Left renal pelvis (tissue), 4 donors: ENCODE measurements at places on chromosomes 3 and 15. TPM values are rescaled to one million over a fixed set of nuclear protein-coding genes. Genes with fewer than 3 reads are reported as not detected.

GRCh38 chr3:107235193-107235927, 141.9 kb upstream of the CCDC54 start:
- DNase-seq: no peak

The C3orf22 gene
- polyA plus RNA-seq: not detected

DNA sequence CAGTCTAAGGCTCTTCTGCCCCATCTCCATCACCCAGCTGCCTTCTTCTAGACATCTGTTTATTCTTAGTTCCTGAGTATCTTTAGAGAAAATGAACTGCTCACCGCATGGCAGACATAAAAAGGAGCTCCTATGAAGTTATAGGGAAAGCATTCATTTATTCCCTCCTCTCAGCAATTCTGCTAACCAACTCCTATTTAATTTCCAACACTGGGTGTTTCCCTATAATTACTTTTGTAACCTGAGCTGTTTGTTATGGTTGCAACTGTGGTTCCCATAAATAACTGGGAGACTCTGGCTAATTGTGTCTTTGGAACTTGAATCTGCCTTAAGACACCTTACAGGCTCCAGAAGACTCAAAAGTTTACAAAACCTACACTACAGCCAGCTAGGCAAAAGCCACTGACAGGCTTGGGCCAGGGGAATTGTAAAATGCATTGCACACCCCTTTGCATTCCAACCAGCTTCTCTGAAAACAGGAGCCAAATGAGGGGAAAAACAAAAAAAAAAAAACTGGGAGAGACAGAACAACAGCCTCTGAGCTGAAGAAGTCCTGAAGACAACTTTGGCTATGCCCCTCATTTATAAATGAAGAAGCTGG, 231.5 kb upstream of the FEZF2 start:
- no peak for DNase-seq

- no peak for DNase-seq
Observed at GRCh38 chr15:78075490-78076230, 1.9 kb downstream of the TBC1D2B start.

DNA sequence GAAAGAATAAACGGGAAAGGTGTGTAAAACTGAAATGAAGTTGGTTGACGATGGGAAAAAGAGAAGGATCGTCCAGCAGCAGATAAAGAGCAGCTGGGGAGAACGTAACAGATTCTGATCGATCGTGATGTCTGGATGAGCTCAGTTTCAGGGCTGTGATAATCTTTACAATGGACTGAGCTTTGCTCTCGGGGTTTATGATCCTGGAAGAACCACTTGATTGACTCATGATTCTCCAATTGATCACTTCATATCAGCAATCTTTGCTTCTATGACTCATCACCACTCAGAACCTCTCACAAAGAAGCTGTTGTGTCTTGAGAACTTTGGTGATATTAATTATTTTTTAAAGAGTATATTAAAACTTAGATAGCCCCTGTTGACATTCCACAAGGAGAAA, 690.7 kb downstream of the TUSC7 start:
- DNase-seq: no peak

The TERC gene
- polyA plus RNA-seq: 0.59 TPM

DNA sequence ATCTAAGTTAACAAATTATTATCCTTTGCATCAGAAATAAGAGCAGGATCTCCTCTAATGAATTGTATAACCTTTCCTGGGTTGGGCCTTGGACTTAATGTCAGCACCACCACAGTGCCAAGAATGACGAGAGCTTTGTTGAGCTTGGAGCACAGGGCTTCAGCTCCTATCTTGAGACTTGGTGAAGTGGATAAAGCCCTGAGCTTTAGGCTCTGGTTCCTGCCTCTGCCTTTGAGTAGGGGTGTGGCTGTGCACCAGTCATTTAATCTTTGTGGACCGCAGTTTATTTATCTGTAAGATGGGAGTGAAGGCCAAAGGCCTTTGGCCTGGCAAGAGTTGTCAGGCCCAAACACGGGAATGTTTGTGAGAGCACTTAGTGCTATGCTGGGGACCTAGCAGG, 162.2 kb downstream of the VGLL4 start:
- DNase-seq: no peak

DNA sequence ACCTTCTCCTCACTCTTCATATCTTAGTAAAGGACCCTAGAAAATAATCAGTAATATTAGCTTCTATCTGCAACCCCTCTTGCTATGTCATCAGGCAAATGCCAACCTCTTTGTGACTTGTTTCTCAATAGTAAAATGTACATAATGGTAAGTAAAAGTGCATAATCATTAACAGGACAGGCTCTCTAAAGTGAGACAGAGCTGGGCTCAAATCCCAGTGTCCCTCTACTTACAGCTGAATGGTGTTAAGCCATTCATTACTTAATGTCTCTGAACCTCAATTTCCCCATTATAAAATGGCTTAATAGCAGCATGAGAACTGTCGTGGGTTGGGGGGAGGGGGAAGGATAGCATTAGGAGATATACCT, 62.6 kb upstream of the ATP11B start:
- DNase-seq: no peak

DNA sequence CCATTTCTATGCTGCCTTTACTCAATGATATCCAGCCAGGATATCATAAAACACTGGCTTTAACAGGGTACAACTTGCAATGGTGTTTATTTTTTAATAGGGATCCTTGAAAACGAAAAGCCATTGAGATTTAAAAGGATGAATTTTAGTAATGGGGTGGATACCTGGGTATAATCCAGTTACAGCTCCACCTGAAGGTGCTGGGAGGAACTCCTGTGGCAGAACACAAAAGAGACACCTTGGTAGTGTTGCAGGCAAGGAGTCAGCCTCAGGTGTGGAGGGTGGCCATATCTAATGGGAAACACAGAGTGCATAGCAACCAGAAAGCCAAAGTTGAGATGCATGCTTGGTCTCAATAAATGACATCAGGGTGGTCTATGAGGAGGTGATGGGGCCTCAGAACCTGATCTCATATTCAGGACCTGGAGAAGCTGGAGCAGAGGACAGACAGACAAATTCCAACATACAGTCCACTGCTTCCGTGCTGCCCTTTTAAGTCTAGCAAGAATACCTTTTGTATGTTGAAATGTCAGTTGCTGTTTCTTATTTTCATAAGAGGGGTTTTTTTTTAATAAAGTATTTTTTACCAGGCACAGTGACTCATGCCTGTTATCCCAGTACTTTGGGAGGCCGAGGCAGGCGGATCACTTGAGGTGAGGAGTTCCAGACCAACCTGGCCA, 12.0 kb upstream of the PAQR9 start:
- no peak for DNase-seq

DNA sequence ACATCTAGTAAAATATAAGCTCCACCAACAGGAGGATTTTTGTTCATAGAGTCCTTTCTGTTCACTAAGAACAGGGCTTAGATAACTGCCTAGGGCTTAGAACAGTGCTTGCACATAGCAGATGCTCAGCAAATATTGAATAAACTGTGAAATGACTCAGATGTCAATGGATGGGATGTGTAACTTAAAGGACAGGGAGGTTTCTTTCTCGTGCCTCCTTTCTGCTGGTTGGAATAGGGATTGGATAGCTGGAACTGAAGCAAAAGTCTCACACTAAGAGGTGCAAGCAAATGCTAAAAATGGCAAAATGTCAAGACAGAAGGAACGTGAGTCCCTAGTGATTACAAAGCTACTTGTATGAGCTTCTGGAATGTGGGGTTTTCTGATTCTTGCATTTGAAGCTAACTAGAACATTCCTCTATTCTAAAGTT, 392.8 kb upstream of the WNT5A start:
- DNase-seq: no peak

The SLC51A gene
- polyA plus RNA-seq: 12.8 TPM

The CCDC39 gene
- 3.1 TPM for polyA plus RNA-seq

DNA sequence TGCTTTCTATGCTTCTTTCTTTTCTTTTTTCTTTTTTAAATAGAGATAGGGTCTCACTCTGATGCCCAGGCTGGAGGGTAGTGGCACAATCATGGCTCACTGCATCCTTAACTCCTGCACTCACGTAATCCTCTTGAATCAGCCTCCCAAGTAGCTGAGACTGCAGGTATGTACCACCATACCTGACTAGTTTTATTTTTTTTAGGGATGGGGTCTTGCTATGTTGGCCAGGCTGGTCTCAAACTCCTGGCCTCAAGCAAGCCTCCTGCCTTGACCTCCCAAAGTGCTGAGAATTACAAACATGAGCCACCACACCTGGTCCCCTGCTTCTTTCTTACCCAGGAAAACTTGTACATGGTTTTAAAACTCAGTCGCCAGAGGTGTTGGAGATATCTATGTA, 24.2 kb upstream of the HDC start:
- DNase-seq: no peak

The RBSN gene
- 27.0 TPM for polyA plus RNA-seq

GRCh38 chr15:40702077-40702476, 7.1 kb downstream of the RAD51 start:
- no peak for DNase-seq

DNA sequence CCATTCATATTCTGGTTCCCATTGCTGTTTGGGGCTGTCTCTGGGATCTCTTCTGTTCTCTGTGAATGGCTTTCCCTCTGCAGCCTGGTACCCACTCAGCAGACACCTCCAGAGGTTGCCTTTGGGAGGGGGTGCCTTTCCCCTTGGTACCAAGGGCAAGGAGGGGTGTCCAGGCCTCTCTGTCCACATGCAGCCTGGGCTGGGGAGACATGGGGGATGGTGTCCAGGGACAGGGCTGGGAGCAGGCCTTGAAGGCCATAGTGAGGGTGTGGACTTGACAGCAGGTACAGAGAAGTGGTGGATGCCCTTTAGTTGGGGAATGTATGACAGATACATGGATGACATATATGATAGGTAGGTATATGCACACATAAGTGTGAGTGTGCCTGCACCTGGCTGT, 83.7 kb downstream of the PLXNA1 start:
- DNase-seq: no peak

The FOXB1 gene
- 0.14 TPM for polyA plus RNA-seq

DNA sequence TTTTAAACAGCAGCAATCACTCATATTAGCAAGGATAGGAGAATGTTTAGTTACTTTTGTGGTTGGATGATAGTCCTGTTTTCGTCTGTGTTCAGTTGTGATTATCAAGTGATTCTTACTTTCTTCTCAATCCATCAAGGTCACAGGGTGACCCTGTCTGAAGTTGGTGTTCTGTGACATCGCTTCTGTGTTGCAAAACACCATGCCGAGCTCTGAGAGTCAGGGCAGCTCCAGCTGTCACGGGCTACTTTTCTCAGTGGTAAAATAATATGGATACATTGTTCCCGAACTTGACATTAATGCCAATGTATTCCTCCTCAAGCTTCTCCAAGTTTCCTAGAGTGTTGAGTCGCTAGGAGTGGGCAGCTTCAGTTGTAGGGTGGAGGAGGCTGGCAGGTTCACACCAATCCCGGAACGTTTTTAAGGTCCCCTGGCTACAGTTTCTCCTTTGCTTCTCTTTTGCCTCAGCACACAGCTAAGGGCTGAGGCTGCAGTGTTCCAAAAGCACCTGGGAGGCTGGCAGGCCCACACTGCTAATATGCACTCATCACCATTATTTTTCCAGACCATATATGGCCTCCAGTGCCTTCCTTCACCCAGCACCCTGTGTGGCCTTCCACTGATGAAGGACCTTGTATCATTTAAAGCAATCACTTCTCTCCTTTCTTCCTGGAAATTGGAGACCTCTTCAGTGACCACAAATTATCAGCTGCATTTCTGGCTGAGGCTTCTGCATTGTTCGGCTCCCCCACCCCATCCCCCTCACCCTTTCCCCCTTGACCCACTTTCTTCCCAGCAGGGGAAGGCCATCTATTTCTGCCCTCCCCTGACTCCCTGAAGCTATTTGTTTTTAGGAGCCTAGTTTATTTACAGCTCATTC, 25.8 kb downstream of the COLQ start:
- DNase-seq: no peak

DNA sequence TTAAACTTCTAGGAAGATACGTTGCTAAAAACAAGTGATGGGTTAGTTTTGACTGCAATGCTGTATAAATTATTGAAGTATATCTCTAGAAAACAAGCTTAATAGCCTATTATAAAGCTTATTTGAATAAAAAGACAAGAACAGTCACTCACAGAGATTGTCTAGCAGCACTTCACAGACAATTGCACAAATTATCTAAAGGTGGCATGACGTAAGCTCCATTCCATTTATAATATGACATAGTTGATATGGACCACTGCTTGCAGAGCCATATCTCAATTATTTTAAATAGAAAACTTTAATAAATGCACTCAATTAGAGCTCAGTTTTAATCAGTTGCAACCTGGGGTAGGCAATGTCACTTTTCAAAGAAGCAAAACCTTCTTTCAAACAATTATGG, 319.9 kb upstream of the GBE1 start:
- DNase-seq: no peak

GRCh38 chr15:68990992-68991500, 23.4 kb upstream of the NOX5 start:
- no peak for DNase-seq

The MAP2K5 gene
- 21.5 TPM for polyA plus RNA-seq

GRCh38 chr3:88031642-88032077, 27.1 kb downstream of the CGGBP1 start:
- DNase-seq: peak; percentile 9

- DNase-seq: no peak
Observed at GRCh38 chr15:68364660-68365035, 67.3 kb downstream of the ITGA11 start.

- DNase-seq: no peak
Observed at GRCh38 chr3:165640970-165641369, 196.3 kb downstream of the BCHE start.

The GOLGA6L9 gene
- 10.3 TPM for polyA plus RNA-seq

GRCh38 chr3:188534633-188535032, 380.7 kb downstream of the LPP start:
- no peak for DNase-seq
